ENCODE measurements at places on chromosomes 7 and 10.

- no peak for DNase-seq
Observed at GRCh38 chr7:17020250-17020649, 138.5 kb upstream of the AGR3 start.

GRCh38 chr7:73737491-73738219, 947 bp downstream of the ABHD11 start:
- DNase-seq: no peak

- DNase-seq: no peak
Observed at GRCh38 chr7:148521271-148521670, 69.3 kb upstream of the C7orf33 start.

DNA sequence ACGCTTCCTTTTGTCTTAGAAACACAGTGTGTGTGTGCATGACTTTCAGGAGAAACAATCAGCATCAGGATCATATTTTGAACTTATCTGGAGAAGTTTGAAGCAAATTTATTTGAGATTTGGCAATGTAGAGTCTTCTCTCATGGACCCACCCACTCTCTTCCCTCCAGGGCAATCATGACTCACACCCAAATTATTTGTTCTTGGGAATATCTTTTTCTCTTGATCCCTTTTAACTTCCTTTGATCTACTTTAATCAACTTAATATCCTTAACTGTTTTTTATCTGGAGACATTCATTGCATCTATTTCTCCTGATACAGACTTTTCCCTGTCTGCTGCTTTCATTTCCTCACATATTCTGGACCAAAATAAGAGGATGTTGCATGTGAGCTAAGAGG, 1174.3 kb downstream of the GATA3 start:
- DNase-seq: no peak

DNA sequence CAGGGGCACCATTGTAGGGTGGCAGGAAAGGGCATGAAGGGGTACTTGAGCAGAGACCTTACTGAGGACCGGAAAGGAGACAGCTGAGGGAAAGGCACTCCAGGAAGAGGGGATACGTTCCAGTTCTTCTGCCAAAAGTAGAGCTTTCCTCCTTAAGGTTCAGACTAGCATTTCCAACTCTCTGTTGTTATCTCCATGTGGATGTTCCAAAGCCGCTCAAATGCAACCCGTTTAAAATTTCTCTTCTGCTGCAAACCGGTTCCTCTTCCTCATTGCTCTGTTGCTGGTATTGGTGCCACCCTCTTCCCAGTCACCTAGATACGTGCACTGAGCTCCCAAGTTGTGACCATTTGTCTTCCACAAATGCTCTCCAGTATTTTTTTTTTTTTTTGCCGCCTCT, 47.5 kb downstream of the TMEM209 start:
- DNase-seq: no peak
